ENCODE measurements at places on chromosomes 11 and 22.

GRCh38 chr22:26570864-26571525, 18.9 kb downstream of the TPST2 start:
- no peak for DNase-seq

DNA sequence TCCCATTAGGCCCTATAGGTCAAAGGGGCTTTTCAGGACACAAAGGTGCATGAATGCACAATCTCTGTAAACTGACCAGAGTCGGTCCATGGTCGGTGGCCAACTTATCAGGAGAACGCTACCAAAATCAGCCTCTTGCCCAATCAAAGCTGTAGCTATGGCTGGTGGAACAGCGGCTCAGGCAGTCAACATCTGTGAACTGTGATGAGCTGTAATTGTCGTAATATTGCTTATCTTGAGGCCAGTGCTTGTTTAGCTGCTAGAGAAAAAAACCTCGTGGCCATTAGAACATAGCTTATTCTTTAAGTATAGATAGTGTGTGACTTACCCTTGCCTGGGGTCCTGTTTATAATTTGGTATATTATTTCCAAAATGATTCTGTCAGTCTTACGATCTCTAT, 14.4 kb upstream of the CHST1 start:
- DNase-seq, result no peak

DNA sequence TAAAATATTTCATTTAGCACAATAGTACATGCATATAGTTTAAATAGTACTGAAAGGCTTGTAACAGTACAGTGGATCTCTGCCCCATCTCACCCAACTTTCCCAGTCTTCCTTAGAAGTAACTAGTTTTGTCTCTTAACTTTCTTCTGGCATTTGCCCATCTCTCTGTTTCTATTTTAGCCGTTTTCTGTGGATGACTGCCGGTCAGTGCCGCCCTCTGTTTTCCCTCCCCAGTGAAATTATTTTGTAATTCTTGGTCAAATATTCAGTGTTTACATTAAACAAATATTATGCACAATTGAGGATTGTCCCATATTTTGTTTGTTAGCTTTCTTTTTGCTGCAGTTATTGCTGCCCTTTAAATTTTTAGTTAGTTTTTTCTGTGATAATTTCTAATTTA, 8.3 kb downstream of the PDHX start:
- DNase-seq, result no peak

DNA sequence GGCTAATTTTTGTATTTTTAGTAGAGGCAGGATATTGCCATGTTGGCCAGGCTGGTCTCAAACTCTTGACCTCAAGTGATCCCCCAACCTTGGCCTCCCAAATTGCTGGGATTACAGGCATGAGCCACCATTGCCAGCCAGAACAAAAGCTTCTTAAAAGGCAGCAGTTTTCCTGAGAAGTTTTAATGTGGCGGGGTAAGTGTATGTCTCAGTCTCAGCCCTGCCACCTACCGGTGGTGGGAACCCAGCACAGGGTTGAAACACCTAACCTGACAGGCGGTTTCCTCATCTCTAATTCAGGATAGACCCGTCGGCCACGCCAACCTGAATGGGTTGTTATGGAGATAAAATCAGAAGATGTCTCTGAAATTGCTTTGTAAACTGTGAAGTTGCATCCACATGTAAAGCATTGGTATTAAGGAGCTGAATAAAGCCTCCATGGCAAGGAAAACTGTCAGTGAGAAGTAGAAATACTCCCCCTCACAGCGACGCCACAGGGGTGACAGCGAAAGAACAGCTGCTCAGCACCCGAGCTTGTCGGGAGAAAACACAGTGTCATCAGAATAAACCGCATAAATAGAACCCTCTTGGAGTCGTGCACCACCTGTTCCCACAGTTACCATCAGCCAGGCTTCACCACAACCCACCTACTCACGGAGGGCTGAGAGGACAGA, 165.9 kb upstream of the NCAM1 start:
- DNase-seq, result no peak

GRCh38 chr11:110094298-110095285, 1.4 kb downstream of the ZC3H12C start:
- no peak for DNase-seq

DNA sequence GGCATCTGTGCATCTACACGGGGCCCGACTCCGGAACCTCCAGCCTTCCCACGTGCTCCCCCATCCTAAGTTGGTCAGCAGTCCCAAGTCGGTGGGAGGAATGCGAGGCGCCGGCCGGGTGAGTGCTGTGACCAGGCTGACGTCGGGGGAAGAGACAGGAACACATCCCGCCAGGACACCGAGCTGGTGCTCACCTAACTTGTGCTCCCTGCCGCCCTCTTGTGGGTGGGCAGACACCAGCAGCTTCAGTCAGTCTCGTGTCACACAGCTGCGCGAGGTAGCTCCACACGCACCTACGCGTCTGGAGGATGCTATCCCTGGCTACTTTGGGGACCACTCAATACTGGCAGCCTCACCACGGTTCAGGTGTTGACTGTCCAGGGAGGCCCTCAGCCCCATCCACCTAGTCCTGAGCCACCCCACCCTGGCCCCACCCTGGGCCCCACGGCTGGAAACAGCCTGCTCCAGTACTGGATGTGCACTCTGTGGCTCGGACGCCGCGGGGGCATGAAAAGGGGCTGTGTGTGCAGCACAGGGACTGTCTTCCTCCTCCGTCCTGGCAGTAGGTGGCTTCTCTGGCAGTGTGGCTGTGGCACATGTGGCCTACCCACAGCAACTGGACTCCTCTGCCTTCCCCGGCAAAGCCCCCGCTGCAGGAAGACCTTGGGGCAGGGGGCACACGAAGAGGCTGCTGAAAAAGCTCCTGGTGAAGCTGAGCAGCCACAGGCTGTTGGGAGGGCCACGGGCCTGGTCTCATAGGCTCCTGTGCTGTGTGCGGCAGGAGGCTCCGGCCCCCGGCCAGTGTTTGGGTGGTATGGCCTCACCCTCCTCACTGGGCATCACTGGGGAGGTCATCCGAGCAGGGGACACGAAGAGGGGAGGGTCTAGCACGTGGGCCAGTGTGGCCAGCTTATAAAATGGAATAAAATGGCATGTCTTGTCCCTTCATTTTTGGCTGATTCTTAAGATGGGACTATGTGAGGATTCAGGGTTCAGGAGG, 11.2 kb upstream of the BID start:
- no peak for DNase-seq
